Naive thymus-derived CD4-positive, alpha-beta T cell (primary cell): ENCODE measurements at places on chromosomes 6 and 20. TPM values are rescaled to one million over a fixed set of nuclear protein-coding genes. Genes with fewer than 3 reads are reported as not detected.
A peak's percentile ranks its signal among the peaks of the same experiment; 100 is the strongest.

DNA sequence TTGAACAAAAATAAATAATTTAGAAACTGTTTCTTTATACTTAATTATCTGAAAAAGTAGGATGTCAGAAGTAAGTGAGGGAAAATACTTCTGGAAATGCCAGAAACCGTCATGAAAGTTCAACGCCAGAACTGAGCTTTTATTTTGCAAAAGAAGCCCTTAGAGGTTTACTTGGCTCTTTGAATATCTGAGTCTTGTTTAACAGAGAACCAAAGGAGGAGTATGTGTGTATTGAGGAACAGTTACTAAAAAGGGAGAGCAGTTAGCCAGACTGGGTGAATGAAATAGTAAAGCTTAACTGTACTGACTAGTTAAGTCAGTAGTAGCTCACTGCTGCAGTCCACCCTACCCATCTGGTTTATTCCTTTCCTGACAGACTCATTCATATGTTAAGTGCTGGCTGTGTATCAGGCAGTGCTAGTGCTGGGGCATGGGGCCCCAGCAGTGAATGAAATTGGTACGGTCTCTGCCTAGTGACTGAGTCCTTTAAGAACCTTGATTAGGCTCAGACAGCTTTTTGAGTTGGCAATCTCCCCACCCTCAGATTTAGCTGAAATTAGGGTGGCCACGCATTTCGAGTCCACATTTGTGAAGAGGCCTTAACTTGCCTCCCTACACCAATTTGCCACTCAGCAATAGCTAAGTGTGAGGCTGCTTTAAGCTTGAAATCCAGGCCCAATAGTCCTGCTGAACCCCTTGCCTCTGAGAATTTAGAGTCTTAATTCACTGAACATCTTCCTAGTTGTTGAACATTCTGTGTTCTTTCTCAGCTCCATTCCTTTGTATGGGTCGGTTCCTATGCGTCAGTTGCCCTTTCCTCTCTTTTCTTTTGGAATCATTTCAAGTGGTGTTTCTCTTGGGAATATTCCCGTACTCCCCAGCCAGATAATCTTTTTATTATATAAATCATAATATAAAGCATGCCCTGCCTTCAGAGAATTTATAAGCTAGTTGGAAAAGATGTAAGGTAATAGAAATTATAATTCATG, 20.2 kb downstream of the MAP3K4 start:
- DNase-seq = no peak

DNA sequence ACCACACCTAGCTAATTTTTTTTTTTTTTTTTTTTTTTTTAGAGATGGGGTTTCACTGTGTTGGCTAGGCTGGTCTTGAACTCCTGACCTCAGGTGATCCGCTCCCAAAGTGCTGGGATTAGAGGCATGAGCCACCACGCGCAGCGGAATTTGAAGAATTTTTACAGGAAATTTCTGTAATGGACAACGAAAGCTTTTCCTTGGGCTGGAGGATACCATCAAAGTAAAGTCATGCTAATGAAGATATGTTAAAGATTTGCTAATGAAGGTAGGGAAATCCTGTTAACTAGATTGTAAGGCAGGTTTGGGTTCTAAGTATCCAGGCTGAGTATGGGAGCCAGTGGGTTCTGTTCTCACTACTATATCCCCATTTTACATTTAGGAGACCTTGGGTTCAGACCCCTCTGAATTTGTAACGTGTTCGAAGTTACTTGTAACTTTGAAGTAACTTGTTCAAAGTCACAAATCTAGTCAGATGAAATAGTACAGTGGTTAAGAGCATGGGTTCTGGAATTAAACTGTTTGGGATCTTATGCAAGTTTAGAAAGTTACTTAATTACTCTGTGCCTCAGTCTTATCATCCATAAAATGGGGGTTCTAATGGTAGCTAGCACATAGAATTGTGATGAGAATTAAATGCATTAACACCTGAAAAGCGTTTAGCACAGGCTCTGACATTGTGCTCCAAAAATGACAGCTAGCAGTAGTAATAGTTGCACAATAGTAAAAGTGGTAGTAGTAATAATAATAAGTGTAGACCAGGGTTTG, 123.4 kb upstream of the GPR6 start:
- DNase-seq = no peak

GRCh38 chr20:44809380-44810060, 826 bp downstream of the RIMS4 start:
- DNase-seq = no peak

DNA sequence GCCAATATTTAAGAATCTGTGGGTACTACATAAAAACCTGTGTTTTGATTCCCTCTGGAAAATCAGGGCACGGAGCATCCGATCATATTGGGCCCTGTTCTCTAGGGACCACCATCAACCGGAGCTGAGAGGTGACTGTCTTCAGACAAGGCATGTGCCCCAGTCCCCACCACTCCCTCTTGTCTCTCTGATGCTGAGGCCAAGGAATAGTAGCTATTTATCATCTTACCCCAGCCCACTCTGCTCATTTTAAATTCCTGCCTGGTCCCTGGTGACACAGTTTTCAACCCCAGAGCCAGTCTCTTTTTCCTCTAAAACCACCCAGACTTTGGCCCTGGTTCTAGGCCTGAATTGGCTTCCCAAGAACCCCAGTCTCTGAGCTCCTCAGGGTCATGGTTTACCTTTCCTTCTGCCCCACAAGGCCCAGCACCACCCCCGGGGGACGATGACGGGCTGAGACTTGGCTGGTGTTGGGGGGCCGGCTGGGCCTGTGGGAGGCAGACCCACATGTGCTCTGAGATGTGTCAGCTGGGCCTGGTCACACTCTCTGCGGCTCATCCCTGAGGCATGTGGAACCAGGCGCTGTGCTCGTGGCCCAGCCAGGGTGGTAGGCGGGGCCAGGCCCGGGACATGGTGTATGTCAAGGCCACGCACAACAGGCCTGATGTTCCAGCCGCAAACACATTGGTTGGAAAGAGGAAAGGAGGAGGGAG, 114.4 kb downstream of the CEBPB start:
- no peak for DNase-seq

Gene FAM50B
- total RNA-seq = 4.3 TPM

DNA sequence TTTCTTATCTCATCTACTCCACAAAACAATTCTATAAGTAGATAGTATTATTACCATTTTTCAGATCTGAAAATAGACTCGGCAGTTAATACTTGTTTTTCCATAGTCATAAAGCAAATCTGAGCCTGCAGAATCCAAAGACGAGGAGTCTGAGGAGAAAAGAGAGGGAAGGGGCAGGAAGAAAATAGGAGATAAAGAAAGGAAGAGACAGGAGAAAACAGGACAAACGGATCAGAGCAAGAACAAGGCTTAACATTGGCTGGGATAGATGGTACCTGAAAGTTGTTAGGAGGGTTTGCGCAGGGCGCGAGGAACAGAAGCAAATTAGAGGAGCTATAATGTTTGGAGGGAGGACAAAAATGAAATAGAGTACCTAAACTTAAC, 639 bp upstream of the PPIL1 start:
- no peak for DNase-seq

GRCh38 chr20:43981540-43981939, 66.9 kb downstream of the TOX2 start:
- DNase-seq = no peak

DNA sequence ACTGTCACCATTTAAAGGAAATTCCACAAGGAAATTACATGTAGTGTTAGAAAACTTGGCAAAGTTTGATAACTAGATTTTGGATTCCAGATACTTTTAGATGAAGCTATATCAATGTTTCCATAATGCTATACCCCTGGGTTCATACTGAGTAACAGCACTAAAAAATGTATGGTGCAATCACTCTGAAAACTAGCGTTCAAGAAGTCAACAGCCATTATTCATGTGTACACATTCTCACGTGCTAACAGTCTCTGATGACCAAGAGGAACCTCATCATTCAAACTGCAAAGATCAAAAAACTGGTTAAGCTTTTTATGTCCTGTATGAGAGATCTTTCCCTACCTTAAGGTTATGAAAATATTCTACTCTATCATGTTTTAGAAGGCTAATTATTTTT, 197.6 kb downstream of the GMDS start:
- no peak for DNase-seq

Gene TFAP2C
- total RNA-seq = not detected

GRCh38 chr6:125207956-125208355, 54.4 kb downstream of the TPD52L1 start:
- no peak for DNase-seq

Gene MYT1
- total RNA-seq = not detected

DNA sequence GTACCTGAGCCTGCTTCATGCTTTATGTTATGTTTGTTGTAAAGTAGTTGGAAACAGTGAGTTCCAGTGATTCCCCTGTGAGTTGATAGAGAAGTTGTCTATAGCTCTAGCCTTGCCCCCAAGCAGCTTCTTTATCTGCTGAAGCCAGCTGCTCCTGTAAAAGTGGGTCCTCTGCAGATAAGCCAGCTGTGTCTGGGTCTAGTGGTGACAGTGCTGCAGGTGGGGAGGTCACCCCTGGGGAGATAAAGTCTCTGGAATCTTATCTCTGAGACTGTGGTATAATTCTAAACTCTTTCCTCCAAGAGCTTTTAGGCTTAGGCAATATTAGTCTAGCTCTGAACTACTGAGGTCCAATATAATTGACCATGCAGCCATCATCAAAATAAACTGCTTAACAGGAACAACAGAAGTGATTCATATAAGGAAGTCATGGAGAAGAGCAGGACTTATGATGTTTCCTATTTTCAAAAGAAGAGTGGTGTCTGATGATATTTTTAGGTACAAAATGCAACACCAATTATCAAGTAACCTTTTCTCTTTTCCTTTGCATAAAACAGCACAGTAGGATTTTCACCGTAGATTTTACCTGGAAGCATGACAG, 44.2 kb upstream of the TMEM217 start:
- DNase-seq = no peak

Gene BTNL2
- not detected for total RNA-seq

- DNase-seq = peak; percentile 50
Observed at GRCh38 chr6:41901882-41902519, 6.8 kb upstream of the USP49 start.

Gene PREX1
- total RNA-seq = 53.8 TPM

DNA sequence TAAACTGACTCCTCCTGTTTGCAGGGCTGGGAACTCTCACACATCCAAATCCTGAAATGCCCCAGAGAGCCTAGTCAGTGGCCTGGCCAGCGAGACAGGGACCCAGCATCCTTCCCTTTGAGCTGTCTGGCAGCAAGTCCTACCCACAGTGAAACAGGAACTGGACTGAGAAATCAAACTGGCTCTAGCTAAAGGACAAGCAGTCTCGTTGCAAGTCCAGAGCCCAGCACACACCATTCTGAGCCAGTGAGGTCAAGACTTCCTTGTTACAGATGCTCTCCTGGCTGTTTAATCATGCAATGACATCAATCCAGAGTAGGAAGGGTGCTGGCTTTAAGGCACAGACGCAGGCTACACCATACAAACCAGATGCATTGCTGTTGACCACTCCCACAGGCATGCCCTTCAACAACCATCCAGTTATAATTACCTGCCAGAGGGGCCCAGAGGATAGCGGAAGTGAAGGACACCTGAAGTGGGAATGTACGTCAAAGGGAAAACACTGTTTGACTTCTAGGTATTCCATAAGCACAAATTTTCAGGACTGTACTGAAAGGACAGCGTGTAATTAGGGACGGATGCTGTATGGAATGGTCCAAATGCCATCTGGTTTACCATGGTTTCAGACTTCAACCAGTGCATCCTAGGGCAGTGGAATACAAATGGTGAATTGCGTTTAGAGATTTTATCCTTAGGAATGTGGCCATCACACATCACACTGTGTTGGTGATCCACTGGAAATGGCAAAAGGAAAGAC, 114.4 kb downstream of the SLC23A2 start:
- DNase-seq = no peak

DNA sequence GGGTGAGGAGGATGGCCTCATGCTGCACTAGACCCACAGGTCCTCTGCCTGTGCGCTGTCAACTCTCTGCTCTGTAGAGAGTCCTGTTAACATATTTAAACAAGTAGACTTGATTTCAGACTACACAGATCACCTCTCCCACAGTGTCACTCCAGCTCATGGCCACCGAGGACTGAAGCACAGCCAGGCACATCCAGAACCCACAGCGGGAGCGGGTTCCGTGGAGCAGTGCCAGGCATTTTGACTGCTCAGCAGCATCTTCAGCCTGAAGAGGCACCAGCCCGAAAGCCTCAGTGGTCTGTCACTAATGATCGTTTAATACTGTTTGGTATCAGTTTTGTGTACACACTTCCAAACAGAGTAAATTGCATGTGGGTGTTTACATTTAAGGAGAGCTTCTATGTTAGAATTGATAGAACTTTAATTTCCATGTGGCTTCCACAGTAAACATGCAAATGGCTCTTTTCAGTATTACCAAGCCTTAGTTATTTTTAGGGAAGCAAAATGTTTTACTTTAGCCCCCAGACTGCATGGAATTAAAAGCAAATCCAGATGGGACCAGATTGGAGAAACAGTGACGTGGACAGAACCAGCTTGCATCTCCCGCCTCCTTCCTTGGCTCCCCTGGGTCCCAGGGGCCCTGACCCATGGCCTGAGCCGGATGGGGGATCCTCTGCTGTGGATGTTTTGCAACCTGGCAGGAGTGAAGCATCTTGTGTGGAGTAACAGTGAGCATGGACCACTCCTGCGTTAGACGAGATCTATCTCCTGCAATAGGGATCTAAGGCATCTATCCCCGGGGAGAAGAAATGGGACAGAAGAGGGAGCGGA, 196.7 kb upstream of the CDH4 start:
- no peak for DNase-seq

GRCh38 chr6:88808381-88808780, 155.0 kb downstream of the RNGTT start:
- no peak for DNase-seq

Gene IYD
- total RNA-seq = not detected

Gene DPPA5
- total RNA-seq = not detected

Gene TINAG
- total RNA-seq = not detected in 2 replicates

DNA sequence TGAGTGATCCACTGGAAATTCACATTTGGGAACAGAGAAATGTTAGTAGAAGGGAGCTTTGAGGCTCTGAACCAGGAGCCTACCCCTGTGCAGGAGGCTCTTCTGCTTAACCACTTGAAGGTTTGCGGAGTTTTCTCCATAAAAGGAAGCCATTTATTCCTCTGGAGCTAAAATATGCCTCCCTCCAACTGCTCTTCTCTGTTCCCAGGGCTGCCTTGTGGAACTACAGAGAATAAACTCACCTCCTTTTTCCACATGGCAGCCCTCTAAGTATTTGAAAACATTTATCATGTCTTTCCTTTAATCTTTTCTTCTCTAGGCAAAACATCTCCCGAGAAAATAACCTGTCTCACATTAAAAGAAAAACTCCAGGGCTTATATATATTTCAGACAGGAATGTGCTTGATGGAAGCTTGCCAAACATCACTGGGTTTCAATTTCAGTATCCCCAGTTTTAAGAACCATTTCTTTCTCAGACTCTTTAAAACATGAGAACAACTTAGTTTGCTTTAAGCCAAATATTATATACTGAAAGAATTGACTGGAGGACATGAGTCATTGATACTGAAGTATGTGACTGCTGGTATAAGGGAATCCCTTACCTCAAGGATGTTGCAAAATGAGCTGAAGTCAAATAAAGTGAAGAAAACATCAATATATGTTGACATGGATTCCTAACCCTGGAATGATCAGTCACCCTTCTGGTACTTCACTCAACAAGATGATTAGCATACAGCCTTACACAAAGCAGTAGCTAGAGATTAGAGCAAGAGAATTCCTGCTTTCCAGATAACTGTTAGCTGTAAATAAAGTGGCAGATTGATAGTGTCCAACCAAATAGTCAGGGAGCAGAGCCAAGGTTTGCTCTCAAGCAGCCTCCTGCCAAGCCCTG, 74.0 kb downstream of the ZBTB2 start:
- no peak for DNase-seq

Gene SGK1
- 16.4 TPM for total RNA-seq
